ENCODE measurements at places on chromosomes 6 and 20.

DNA sequence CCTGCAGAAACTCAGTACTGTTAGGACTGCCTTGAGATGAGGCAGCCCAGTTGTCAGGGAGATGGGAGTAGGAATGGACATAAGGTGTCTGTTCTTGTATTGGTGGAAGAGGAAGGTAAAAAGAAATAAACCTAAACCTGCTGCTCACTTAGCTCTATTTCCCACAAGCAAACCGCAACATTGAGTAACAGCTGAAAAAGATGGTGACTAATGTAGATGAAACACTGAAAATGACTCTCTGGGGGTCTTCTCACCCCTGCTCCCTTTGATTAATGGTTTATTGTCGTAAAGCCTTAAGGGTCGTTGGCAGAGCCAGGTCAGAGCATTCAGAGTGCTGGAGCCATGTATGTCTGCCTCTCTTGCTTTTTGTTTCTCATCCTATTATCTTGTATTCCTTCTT is 87.5 kb downstream of the FOXO3 start:
- peak; percentile 40 for DNase-seq

DNA sequence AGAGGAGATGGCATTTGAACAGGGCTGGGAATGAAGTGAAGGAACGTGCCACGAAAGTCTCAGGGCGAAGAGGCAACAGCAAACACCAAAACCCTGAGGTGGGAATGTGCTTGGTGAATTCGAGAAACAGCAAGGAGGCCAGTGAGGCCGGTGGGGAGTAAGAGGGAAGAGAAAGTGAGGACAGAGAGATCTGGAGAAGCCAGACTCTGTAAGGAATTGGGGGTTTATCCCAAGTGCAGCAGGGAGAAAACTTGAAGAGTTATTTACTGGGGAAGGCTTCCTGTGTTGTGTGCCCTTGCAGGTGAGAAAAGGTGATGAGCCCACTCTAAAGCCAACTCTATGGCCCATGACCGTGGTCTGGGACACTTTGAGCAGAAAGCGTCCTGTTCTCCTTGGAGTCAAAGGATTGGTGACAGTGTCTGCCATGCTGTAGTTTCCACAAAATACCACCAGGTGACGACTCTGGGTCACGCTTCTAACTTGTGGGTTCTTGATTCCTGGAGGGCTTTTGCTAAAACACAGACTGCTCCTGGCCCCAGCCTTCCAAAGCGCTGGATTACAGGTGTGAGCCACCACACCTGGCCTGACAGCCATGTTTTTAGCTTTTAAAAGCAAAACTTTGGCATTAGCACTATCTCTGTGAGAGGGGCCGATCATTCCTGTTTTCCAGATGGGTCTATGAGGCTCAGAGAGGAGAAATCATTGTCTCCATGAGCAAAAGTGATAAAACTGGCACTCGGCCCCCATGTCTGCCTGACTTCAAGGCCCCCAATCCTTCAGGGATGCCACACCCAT is 18.0 kb upstream of the CSNK2A1 start:
- peak; percentile 58 for DNase-seq

DNA sequence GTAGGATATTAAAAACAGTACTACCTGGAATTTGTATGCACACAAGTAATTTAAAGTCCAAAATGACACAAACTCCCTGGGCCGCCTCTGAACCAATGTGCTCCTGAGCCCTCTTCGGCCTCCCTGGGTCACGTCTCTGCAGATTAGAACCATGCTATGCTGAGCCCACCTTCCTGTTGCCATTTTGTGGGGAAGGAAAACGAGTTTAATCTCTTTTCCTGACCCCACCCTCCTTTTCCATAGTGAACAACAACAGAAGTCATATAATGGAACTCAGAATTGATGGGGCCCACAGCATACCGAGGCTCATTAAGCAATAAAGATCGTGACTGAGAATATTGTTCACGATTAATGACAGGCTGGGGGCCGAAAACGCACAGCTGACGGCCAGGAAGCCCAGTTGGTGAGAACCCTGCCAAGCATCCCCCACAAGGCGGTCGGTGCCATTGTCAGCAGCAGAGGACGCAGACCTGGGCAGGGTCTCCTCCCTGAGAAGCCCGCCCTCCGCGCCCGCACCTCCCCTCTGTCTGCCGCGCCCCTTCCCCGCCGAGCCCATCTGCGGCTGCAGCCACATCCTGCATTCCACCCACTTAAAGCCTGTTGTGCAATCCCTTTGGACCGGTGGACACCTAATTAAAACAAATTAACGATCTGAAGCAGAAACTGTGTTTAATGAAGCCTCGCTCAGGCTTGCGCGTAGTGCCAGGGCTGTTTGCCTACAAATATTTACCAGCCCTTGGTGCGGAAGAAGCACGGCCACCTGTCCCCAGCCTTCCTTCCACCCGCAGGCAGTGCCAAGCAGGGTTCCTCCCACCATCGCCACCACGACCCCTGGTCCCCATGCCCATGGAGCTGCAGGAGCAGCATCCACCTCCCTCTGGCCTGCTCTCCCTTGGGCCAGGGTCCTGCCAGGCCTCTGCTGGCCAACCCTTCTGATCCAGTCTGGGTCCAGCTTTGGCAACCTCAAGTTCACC is 68.1 kb downstream of the DLL1 start:
- peak; percentile 12 for DNase-seq

GRCh38 chr20:54148947-54149764 is 24.6 kb downstream of the CYP24A1 start:
- no peak for DNase-seq

GRCh38 chr6:129749749-129750120 is 39.8 kb upstream of the ARHGAP18 start:
- DNase-seq = peak; percentile 69
